Parietal lobe (tissue), 2 donors: ENCODE measurements at places on chromosomes 5 and 9. TPM values are rescaled to one million over a fixed set of nuclear protein-coding genes. Genes with fewer than 3 reads are reported as not detected.

The CEMIP2 gene
- total RNA-seq: 123 TPM

The SPATA31D4 gene
- total RNA-seq: not detected

The ZNF484 gene
- total RNA-seq: 85.4 TPM

The PCDHA4 gene
- total RNA-seq: 29.7 TPM

The CBY3 gene
- total RNA-seq: not detected

The IFNA2 gene
- not detected for total RNA-seq

The OTP gene
- not detected for total RNA-seq

The SLIT3 gene
- 4.1 TPM for total RNA-seq

The HTR4 gene
- 0.31 TPM for total RNA-seq

The GGTA1 gene
- 1.9 TPM for total RNA-seq

The LCN9 gene
- total RNA-seq: not detected

The TUSC1 gene
- 10.0 TPM for total RNA-seq

The SH3TC2 gene
- 1.6 TPM for total RNA-seq

The RNF20 gene
- total RNA-seq: 36.6 TPM

The GRAMD2B gene
- total RNA-seq: 5.3 TPM

The FOXD4L3 gene
- total RNA-seq: not detected

The SLC34A1 gene
- not detected for total RNA-seq

The KIF4B gene
- total RNA-seq: 0.63 TPM

The C1QTNF2 gene
- total RNA-seq: 3.4 TPM

The SPINK1 gene
- not detected for total RNA-seq

The UBAP1 gene
- total RNA-seq: 21.0 TPM

The EPB41L4B gene
- total RNA-seq: 3.4 TPM
